NCI-H524 (cell line): ENCODE measurements at places on chromosomes 3 and 15.

DNA sequence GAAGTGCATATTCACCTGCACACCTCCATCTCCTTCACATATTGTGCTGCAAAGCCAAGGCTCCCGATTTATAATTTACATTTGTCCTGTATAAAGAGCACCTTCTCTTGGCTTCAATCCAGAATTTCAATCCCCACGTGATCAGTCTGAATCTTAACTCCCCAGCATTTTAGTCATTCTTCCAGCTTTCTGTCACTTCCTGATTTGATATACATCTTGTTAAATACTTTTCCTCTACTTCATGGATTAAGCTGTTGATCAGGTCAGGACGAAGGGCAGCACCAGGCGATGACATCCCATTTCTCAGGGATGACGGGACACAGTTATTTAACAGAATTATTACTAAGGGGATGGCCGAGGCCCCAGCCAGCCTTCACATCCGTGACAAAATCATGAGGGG lies 212.5 kb downstream of the EPHB1 start:
- no peak for DNase-seq

DNA sequence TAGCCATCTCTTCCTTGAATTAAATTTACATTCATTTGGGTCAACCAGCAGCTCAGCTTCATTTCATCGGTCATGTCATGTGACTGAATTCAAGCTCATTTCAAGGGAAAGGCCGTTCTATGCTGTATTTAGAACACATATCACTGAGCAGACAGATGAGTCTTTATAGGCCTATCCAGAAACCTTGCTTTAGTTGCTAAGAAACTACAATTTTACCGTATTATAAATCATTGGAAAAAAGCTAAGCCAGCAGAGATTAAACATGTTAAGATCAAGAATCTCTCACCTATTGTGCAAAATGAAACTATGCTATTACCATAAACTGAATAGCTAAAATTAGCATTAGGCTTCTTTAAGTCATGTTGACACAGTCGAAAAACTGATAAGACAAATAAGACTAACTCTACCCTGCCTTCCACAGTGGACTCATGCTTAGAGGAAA lies 2.2 kb downstream of the NPTN start:
- DNase-seq: no peak

DNA sequence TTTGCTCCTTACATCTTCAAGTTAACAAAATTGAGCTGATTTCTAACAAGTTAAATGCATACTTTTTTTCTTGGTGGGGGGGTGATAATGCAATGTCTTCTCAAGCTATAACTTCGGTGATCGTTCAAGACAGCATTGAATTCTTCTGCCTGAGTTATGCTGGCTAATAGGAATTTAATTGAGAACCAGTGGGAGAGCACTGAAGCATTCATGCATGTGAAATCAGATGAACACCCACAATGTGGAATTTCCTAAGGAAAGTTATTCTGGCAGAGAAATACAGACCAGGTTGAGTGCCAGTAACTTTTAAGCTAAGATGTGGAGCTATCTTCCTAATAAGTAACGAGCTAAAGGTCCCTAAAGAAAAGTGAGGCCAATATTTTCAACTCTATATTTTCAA lies 3.0 kb downstream of the SPATA16 start:
- DNase-seq: no peak

- no peak for DNase-seq
Observed at GRCh38 chr3:69370156-69370883, 15.6 kb downstream of the FRMD4B start.

DNA sequence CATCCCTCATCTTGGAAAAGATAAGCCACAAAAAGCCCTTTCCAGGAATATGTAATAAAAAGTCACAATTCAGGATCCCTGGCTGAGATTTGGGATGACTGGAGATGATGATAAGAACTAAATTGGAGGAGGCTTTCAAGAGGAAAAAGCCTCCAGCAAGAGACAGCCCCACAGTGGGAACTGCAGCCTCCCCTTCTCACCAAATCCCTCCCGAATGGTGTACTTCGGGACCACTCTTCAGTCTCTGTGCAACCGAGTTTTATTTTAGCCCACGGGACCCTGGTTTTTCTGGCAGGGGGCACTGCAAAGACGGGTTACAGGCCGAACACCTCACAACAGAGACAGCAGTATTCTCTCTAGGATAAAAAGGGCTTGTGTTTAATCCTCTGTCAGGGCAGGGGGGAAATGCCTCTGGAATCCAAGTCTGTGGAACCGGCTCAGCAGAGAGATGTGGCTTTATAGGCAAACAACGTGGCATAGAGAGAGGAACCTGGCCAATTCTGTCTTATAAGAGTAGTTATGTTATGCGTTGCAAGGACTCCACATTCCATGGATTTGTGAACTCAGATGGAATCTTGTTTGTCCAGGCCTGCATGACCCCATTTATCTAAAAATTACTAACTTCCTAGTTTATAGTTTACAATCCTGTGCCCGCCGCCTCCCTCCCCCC lies 1.2 kb upstream of the LMCD1 start:
- no peak for DNase-seq

- no peak for DNase-seq
Observed at GRCh38 chr15:57854531-57854930, 148.0 kb downstream of the POLR2M start.

DNA sequence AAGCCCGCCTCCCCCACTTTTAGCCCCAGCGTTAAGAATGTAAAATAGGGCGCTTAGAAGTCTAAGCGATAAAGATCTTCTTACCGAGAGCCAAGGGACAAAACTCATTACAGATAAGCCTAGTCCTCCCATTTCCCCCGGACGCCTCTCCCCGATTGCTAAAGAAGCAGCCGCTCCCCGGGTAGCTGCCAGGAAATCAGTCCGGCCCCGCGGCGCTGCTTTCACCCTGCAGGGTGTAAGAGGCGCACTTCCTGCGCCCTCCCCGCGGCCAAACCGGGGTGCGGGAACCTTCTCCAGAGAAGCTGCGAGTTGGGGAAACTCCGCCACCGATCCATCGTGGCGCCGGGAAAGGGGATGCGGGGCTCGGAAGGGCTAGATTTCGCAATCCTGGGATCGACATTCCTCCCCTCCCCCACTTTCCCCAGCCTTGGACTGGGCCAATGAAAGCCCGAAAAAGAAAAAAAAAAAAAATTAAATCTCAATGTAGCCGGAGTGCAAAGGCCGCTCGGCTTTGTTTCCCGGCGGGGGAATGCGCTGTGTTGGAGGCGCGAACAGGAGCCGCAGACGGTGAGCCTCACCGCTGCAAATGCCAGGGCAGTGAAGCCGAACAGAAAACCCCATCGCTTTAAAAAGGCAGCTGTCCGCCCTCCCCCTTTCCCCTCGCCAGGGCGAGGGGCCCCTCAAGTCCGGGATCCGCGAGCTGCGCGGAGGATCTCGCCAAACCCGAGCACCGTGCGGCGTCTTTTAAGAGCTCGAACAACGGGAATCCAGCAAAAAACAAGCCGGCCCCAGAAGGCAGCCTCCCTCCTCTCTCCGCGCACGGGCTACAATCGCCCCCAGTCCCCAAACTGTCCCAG lies 626 bp upstream of the PTPRG start:
- DNase-seq: peak; percentile 88

GRCh38 chr15:98085003-98085639 lies 124.6 kb downstream of the ARRDC4 start:
- peak; percentile 81 for DNase-seq

DNA sequence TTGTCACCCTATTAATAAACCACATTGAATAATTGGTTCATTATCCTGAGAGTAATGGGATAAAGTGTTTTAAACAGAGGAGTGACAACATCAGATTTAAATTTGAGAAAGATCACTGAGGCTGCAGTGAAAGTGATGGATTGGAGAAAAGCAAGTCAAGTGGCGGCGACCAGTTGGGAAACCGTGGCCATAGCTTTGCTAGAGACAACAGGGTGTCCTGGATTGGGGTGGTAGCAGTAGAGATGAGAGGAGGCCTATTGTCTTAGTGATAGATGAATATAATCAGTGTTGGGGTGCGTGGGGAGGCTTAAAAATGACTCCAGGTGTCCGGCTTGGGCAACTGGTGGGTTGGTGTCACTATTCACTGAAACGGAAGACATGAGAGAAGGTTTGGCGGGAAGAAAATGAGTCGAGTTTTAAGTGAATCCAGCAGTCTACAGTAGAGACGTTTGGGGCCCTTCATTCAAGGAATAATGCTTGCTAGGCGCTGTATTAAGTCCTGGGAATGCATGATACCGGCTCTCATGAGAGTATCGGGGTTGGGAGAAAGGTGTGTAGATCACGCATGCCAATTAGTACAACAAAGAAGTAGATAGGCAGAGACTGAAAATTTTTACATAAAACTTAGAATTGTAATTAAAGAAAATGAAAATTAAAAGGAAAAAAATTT lies 819 bp downstream of the NEK4 start:
- DNase-seq: no peak

- no peak for DNase-seq
Observed at GRCh38 chr3:156664831-156665178, 9.6 kb upstream of the TIPARP start.

GRCh38 chr3:58567251-58567515 lies 10.0 kb downstream of the FAM107A start:
- no peak for DNase-seq

- DNase-seq: no peak
Observed at GRCh38 chr3:65716071-65716751, 322.5 kb downstream of the MAGI1 start.

GRCh38 chr3:105809208-105809888 lies 59.5 kb downstream of the CBLB start:
- DNase-seq: no peak

DNA sequence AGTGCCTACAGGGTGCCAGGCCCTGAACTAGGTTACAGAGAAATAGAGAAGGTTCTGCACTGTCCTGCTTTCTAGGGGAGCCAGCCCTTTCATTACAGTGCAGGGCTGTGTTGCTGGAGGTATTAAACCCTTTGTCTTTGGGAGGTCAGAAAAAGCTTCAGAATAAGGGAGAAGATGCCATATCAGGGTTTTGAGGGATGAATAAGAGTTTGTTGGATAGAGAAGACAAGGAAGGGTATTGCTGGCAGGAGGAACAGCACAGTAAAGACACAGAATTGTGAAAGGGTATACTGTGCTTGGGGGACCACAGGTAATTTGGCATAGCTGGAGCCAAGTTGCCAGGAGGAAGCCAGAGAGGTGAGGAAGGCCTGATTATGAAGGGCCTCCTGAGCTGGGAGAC lies 23.0 kb downstream of the NOX5 start:
- no peak for DNase-seq

DNA sequence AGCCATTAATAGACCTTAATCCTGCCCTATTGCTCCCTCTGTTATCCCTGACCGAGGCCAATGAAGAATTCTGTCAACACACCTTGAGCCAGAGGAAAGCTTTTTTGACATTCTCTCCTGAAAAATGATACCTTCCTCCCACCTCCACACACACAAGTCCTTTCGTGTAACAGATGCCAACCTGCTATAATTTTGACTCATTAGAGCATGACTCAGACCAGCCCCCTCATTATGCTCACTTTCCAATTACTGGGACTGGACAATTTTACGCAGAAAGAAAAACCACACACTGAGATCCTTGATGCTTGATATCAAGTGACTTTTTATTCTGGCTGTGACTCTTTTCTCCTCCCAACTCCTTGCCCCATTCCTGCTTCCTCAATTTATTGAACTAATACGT lies 50.9 kb downstream of the LSAMP start:
- peak; percentile 97 for DNase-seq

DNA sequence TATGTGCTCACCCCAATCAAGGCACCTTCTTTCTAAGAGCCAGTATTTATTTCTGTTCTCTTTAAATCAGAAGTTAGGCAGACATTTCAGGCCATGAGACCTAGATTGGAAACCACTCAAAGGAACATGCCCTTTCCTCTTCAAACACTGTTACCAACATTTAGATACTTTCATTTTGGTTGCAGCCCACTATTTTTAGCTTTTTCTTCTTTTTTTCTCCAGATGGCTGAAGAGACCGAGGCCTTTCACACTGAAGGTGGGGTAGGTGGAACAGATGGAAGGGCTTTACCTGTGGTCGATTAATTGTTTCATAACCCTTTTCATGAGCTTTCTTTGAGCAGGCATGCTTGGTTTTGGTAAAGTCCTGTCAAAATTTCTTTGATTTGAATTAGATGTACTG lies 10.9 kb upstream of the LZTFL1 start:
- DNase-seq: no peak

GRCh38 chr15:82140886-82141285 lies 95.1 kb upstream of the MEX3B start:
- no peak for DNase-seq

DNA sequence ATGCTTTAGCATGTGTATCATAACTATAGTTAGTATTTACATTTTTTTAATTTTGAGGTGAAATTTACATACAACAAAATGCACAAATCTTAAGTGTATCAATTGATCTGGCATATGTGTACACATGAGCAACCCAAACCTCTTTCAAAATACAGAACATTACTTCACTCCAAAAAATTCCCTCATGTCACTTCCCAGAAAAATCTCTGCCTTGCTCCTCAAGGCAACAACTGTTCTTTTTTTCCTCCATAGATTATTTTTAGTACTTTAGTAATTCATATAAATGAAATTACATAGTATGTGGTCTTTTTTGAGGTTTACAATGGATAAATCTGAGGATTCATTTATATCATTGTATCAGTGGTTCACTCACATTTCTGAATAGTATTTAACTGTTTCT lies 84.9 kb downstream of the TRIM42 start:
- no peak for DNase-seq

- no peak for DNase-seq
Observed at GRCh38 chr3:171677706-171678105, 132.6 kb downstream of the PLD1 start.

GRCh38 chr15:59017449-59017848 lies 30.0 kb downstream of the RNF111 start:
- no peak for DNase-seq

- DNase-seq: peak; percentile 98
Observed at GRCh38 chr15:68982976-68983563, 31.4 kb upstream of the NOX5 start.

GRCh38 chr3:36943601-36944000 lies 1.3 kb downstream of the TRANK1 start:
- no peak for DNase-seq

GRCh38 chr3:191123946-191124345 lies 75.1 kb upstream of the OSTN start:
- DNase-seq: peak; percentile 50

DNA sequence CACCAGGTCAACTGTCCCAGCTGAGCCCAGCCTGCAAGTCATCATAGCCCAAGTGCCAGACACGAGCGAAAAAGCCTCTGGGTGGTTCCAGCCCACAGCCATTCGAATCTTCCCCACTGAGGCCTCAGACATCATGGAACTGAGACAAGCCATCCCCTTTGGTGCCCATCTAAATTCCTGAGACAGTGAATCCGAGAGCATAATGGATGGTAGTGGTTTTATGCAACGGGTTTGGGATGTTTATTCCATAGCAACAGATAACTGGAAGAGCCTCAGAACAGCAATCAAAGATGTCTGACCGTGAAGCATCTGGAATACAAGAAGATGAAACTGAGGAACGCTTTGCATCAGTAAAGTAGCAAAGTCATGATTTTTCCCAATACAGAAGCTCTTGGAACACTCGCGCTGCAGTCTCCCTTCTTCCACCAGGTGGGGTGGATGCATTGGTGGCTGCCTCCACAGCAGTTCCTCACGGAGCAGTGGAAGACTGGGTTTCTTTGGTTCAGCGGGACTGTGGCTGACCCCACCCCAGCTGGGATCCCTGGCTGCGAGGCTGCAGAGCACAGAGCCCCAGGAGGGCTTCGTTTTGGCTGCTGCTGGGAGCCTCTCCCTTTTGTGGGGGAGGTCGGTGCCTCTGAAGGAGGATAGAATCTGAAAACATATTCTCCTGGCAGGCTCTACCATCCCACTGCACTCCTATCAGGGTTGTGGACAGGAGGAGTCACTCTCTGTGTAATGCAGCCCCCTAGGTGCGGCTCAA lies 26.4 kb upstream of the PDE8A start:
- DNase-seq: peak; percentile 55

- no peak for DNase-seq
Observed at GRCh38 chr3:167705840-167706239, 28.9 kb downstream of the PDCD10 start.

- no peak for DNase-seq
Observed at GRCh38 chr3:139758654-139759291, 81.0 kb upstream of the NMNAT3 start.
